ENCODE measurements at places on chromosomes 5 and 9.

DNA sequence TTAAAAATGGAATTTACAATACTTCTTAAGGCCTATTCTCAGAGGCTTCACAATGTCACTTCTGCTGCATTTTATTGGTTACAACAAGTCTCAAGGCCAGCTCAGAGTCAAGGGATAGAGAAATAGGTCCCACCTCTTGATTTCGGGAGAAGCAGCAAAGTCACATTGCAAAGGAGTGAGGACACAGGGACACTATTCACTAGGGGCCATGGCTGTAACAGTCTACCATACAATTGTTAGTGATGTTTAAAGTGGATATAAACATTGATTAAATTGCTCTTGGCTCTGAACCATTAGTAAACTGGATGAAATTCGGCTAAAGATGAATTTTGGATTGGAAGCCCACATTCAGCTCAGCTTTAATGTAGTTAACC, 21.7 kb upstream of the CMBL start:
- no peak for DNase-seq

- DNase-seq, result no peak
Observed at GRCh38 chr9:107386396-107386795, 103.2 kb downstream of the KLF4 start.

GRCh38 chr5:141848744-141849414, 29.3 kb downstream of the PCDH1 start:
- peak; percentile 51 for DNase-seq

GRCh38 chr5:148912714-148913398, 86.4 kb downstream of the ADRB2 start:
- DNase-seq, result no peak

DNA sequence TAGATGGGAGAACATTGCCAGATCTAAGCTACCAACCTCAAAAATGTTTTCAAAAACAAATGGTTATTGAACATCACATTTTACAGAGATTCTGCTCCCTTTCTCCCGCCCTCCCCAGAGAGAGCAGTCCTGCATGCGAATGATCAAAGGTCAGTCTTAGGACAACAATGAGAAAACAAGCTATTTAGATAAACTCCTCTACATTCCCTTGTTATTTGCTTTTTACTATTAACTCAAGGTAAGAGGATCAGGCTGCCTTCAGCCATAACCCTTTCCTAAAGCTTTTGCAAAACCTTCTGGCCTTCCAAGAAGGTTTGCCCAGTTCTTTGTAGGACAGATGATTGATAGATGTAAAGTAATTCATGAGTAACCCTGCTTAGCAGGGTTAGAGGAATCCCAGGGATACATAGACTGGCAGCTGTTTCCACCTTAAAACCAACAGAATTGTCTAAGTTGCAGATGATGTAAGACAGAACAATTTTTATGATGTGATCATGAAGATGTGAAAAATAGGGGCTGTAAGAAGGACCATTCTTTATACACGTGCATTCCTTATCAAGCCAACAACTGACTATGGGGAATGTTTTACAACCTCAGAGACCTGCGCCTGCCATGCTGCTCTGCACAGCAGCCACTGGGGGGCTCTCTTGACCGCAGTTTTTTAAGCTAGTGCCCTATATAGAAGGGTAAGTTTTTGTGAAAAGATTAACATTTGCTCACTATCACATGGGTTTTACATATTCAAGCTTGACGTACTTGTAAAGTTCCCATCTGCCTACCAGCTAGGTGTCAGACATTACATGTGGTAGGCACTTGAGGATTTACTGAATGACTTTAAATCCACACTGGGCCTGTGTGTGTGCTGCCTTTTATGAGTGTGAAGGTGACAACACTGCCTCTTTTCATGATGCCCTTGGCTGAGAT, 2.3 kb upstream of the ZNF782 start:
- DNase-seq, result peak; percentile 75

DNA sequence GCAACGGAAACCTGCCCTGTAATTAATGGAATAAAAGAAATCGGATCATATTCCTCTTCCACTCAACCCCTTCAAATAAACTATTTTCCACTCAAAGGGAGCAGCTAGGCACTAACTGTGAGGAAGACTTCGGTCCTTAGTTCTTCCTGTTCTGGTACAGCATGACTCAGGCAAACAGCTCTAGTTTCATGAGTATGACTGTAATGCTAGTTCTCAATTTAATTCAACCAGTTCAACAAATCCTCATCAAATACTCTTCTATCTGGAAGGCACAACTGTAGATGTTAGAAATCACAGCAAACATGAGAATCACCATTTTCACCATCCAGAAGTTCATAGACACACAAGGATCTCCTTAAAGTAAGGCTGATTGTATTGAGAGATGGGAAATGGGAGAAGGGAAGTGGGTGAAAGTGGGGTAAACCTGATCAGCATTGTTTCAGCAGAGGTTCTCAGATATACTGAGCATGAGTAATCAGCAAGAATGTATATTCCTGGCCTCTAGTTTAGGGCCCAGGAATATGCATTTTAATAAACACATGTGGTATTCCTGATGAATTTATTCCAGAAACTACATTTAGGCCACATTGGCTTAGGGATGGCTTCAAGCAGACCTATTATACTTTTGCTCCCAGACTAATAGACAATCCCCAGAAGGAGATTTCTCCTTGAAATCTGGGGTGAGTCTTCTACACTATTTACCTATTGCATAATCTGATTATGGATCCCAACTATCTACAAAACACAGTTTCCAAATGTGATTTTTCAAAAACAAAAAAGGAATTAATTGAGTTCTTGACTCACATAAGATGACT, 141.1 kb upstream of the SLC12A2 start:
- no peak for DNase-seq

DNA sequence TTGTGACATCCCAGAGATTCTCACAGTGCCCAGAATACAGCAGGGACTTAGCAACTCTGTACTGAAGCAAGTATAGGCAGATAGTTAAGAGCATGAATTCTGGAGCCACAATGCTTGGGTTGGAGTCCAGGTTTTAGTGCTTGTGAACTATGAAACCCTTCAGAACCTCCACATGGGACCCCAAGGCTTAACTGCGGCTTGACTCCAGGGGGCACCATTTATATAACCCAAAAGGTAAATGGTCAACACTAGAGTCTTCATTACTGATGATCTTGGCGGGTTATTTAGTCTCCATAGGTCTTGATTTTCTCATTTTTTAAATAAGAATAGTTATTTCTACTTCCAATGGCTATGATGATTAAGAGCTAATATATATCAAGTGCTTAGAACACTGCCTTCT, 390.3 kb downstream of the TAF11L14 start:
- no peak for DNase-seq

DNA sequence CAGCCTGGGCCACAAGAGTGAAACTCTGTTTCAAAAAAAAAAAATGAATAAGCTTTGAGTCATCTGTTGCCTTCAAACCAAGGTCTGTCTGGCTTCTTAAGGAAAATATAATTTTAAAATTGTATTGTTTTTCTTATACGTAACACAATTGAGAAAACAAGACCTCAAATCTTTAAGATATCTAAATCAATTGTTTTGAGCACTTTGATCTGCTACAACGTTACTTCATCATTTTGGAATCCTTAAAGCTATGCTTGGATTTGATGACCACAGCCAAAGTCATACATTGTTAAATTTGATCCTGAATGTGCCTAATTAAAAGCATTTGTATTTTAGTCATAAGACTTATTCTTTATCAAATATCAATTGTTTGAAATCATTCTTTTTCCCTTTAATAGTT, 37.7 kb upstream of the VCAN start:
- no peak for DNase-seq

Measured in activated T-cell treated with anti-CD3 and anti-CD28 coated beads, Interleukin-2, amount 50 U/mL, for 72 hours (primary cell).